ENCODE measurements at places on chromosomes 12 and 14. TPM values are rescaled to one million over a fixed set of nuclear protein-coding genes. Genes with fewer than 3 reads are reported as not detected.
A peak's percentile ranks its signal among the peaks of the same experiment; 100 is the strongest.

SERPINA10 gene
- polyA plus RNA-seq: 0.28 TPM

GRCh38 chr12:22588817-22589216, 36.2 kb upstream of the ETNK1 start:
- no peak for DNase-seq

DNA sequence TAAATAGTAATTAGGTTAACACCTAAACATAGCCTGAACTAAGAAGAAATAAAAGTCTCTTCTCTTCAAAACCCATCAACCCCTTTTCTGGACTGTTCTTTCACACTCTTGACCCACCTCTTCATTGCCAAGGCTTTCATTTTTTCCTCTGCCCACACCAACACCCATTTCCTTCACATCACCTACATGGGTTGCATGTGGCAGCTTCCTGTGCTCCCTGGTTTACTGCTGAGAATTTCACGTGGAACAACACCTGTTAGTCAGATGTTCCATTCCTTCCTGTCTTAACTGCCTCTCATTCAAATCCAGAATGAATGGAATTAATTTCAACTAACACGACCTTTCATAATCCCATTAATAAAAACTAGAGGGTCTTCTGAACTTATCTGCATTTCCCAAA, 157.3 kb downstream of the BCAT1 start:
- no peak for DNase-seq

DNA sequence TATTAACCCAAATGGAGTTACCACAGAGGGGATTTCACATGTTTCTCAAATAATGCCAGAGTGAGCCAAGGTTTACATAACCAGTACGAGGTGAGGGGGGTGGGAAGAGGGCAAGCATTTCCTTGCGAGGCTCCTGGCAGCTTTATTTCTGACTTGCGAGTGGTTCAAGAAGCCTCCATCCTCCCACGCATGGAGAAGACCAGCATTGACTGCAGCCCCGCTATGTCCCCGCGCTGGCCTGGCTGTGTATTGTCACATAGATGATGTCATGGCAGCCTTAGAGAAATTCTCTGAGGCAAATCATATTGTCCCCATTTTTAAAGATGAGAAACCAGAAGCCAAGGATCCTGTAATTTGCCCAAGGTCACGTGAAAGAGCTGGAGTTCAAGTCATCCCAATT, 188.2 kb downstream of the CACNA1C start:
- no peak for DNase-seq

GRCh38 chr12:52347551-52348510, 19.4 kb downstream of the KRT85 start:
- DNase-seq: no peak

PPP4R4 gene
- polyA plus RNA-seq: 0.38 TPM

DNA sequence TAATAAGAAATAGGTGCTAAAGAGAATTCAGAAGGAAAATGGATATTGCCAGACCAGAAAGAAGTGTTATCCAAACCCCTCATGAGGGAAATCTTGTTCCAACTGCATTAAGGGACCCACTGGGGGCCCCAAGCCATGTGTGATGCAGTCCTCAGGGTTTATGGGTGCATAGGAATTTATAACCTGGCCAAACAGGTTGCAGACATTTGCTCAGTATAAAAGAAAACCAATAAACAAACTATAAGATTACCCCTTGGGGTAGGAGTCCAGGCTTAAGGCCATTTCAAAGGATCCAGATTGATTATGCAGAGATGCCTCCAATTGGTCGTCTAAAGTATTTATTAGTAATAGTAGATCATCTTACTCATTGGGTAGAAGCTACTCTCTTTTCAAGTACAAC, 240.9 kb upstream of the DIO3 start:
- DNase-seq: no peak

DNA sequence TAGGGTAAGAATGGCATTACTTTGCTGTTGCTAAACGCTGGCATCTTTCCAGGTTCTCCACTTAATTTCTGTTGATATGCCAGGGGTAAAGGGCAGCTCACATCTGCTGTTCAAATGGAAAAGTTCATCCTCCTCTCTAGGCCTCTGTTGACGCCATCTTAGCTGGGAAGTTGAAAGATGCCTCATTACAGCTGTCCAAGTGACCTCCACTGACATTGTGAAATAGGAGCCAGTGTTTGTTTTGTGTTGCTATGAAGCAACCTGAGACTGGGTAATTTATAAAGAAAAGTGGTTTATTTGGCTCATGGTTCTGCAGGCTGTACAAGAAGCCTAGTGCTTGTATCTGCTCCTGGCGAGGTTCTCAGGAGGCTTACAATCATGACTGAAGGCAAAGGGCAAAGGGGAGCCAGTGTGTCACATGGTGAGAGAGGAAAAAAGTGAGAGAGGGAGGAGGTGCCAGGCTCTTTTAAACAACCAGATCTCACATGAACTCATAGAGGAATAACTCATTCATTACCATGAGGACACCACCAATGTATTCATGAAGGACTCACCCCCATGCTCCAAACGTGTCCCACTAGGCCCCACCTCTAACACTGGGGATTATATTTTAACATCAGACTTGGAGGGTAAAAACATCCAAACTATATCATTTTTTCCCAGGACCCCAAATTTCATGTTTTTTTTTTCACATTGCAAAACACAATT, 3.2 kb upstream of the ADAM21 start:
- DNase-seq: peak; percentile 5

FOXN4 gene
- 2.3 TPM for polyA plus RNA-seq

RNASE7 gene
- 0.83 TPM for polyA plus RNA-seq

DNA sequence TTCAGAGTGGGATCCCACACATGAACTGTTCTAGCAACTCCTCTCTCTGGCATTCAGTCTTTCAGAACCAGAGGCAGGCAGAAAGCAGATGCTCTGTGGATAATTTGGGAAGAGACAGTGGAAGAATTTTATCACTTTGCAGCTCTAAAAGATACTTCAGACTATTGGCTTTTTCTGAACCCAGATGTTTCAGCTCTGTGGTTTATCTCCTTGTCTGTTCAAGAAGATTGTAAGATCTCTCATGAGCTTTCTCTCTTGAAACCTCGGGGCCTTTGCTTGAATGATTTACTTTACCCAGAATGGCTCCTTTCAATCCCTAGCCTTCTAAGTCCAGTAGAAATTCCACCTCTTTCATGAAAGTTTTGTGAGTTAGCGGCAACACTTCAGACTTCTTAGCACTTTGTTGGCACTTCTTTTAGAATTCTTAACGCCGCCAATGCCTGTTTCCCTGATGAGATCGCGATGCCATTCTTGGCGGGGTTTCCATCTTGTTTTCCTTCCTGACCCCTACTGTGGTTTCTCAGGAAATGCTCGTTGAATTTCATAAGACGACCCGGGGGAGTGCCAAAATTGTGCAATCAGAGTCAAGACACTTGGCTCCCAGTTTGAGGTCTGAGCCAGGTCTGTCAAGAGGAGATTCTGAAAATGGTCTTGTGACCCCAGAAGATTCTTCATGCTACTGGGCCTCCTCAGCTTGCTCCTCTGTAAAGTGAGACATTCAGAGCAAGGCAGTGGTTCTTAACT, 107.0 kb upstream of the PRICKLE1 start:
- no peak for DNase-seq

GRCh38 chr12:104792570-104792969, 165.5 kb downstream of the SLC41A2 start:
- DNase-seq: no peak

DNA sequence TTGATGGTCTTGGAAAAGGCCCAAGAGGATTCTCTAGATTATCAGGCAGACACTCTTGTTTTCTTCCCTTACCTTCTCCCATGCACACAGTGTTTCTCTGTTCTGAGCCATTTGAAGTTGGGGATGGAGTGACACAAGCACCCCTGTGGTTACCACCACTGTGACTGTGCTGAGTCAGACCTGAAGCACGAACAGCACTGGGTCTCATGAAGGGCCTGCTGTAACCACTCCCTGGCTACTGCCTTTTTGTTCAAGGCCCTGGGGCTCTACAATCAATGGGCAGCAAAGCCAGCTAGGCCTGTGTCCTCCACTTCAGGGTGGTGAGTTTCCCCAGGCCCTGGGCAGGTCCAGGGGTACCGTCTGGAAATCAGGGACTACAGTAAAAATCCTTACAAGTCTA, 65.5 kb downstream of the TSPAN8 start:
- no peak for DNase-seq

DNA sequence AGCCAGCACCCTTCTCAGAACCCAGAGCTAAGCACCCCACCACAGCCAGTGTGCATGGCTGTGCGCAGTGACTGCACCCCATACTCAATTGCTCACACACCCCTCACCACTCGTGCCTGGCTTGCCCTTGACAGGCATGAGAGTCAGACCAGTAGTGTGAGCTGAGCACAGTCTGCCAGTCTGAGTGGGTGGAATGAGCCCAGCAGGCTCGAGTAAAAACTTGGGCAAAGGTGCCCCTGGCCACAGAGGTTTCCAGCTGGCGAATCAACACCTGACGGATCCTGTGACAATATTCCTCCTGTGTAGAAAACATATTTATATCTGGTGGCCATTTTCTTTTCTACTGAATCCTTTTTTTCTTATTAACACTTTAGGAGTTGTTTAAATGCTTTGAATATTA, 202.5 kb downstream of the TMEM117 start:
- no peak for DNase-seq

- no peak for DNase-seq
These were observed 10.8 kb downstream of the PPFIBP1 start for GRCh38 chr12:27534765-27535161.

GRCh38 chr14:34119107-34119858, 168.4 kb upstream of the EGLN3 start:
- DNase-seq: no peak

SMOC1 gene
- polyA plus RNA-seq: 1.2 TPM

- no peak for DNase-seq
These were observed 43.3 kb upstream of the DHRS4 start for GRCh38 chr14:23910101-23910875.

TAS2R8 gene
- polyA plus RNA-seq: not detected

TSPAN19 gene
- polyA plus RNA-seq: 0.38 TPM

DNA sequence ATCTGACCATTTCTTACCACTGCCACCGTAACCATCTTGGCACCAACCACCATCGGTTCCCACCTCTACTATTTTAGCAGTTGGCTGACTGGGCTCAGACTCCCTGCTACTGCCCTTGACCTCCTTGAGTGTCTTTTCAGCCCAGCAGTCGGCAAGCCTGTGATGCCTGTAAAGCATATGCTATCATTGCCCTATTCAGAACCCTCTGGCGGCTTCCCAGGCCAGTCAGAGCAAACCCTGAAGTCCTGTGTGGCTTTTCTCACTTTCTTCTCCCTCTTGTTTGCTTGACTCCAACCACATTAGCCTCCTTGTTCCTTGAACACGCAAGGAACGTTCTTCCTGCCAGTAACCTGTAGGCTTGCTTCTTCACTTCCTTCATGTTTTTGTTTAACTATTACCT, 6.2 kb downstream of the IRAK3 start:
- DNase-seq: no peak

DNA sequence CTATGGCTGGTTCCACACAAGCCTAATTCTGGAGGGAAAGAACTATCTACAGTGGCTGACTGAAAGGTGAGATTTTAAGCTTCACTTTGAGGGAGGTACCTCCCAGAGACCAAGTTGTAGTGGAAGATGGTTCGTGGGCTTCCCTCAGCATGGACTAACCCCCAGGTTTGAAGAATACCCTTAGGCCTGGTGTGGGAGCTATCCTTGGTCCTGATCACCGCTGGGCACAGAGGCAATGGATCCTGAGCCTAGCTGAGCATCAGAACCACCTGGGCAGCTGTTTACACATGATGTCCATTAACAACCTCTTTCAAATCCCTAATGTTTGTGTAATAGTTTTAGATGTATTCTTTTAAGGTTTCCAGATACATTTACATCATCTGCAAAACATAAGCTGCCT, 10.3 kb downstream of the DAO start:
- no peak for DNase-seq

DNA sequence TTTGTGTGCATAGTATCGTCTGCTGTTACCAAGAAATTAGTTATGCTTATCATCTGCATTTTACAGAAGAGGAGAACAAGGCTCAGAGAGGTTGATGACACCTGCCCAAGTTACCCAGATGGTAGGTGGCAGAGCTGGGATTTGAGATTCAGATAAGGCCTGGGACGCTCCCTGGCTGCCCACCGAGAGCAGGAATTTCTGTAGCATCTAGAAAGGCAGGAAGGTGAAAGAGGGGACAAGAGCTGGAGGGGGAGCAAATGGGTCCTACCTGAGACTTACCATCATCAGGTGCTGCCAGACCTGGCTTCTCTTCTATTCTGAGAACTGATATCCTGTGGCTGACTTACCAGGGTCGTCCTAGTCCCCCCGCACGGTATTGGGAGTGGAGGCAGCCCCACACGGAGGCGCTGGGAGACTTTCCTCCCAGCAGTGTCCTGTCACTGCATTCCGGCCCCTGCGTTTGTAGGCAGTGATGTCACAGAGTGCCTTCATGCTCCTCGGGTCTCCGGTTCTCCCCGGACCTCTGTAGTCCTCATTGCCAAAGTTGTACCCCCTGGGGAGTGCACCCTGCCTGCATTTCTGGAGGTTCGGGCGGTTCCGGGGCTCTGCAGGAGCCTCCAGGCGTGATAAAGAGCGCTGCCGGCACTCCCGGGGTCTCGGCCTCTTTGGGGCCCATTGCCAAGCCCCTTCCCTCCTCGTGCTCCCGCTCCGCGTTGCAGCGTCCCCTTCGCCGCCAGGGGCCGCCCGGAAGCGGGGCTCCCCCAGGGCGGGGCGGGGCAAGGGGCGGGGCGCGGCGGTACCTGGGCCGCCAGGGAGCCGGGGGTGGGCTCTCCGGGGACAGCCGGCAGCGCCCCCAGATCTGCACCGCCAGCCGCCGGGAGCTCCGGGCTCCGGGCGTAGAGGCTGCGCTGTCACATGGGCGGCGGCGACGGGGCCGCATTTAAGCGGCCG, at the start of gene CABP1:
Gene CABP1, plus strand, starts transcription at position 856 of the 951 bp plus-strand sequence. Its CDS starts 60 bp downstream, at position 916.
- DNase-seq: peak; percentile 31

DBX2 gene
- not detected for polyA plus RNA-seq

DNA sequence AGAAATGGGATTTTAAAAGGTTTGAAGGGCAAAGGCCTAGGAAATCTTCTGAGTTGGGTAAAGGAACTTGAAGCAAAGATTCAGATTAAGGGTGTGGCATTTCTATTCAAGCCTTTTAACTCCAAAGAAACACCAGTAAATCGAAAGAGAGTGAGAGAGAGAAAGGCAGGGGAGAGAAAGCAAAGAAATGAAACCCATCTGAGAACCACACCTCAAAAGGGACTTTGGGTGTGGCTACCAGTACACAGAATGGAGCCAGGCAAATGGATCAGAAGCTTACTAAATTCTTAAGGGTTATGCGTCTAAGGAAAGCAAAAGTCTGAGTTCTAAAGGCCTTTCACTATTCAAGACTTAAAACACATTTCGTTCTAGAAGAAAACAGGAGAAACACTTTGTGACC, 277.4 kb downstream of the BCL11B start:
- DNase-seq: no peak

KLRD1 gene
- 0.47 TPM for polyA plus RNA-seq

DNA sequence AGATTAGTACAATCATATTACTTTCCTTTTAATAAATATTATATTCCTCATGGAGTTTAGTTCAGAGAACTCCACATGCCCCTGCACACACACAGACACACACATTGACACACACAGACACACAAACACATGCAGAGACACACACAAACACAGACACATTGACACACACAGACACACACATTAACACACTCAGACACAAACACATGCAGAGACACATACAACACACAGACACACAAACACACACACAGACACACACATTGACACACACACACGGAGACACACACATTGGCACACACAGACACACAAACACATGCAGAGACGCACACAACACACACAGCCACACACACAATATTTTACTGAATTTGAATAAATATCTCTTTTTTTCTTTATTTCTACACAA, 12.5 kb upstream of the SCARB1 start:
- no peak for DNase-seq

All from renal pelvis (tissue), 12 donors.